ENCODE measurements at places on chromosomes 2 and 18.
A peak's percentile ranks its signal among the peaks of the same experiment; 100 is the strongest.

GRCh38 chr18:995629-996028 is 91.0 kb downstream of the ADCYAP1 start:
- no peak for DNase-seq

DNA sequence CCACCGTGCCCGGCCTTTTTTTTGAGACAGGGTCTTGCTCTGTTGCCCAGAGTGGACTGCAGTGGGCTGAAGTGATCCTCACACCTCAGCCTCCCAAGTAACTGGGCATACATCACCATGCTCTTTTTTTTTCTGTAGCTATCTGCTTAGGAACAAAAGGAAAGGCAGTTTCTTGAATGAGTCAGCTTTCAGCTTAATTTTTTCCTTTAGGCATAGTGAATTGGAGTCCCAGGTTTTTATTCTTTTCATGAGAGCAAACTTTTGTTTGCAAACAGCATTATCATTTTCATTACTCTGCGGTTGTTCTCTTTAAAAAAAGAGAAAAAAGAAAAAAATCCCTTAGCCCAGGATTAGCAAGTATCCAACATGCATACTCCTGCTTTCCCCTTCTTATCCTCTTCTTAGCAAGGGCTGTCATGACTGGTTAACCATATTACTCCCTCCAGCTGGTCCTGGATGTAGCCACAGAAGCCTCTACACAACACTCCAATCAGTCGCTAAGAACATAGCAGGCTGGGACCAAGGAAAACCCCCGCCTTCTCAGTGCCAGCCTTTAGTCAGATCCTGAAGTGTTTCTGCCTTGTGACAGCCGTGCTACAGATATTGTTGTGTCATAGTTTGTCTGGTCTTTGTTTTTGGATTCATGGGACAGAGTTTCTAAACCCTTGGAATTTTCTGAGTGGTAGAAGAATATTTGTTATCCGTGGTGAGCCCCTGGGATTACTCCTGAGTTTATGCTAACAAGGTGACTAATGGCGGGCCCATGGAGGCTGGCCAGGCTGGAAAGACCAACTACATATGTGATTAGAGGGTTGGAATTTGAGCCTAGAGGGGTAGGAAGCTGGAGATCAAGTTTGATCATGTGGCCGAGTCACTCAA is 23.3 kb upstream of the ST3GAL5 start:
- no peak for DNase-seq

DNA sequence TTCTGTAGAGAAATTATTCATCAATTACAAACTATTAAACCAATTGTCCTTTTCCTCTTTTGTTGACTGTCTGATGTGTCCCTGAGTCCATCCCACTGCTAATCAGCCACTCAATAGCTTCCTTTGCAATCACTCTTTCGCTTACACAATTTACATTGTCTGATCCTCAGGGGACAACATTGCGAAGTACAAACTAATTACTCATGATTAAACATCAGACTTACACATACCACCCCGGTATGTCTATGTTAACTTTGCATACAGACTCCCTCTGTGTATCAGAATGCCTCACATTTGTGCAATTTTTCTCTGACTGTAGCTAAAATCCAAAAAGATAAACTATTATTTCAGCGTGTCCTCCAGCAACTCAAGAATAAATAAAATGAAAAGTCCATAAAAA is 264.4 kb upstream of the REV1 start:
- DNase-seq = no peak

DNA sequence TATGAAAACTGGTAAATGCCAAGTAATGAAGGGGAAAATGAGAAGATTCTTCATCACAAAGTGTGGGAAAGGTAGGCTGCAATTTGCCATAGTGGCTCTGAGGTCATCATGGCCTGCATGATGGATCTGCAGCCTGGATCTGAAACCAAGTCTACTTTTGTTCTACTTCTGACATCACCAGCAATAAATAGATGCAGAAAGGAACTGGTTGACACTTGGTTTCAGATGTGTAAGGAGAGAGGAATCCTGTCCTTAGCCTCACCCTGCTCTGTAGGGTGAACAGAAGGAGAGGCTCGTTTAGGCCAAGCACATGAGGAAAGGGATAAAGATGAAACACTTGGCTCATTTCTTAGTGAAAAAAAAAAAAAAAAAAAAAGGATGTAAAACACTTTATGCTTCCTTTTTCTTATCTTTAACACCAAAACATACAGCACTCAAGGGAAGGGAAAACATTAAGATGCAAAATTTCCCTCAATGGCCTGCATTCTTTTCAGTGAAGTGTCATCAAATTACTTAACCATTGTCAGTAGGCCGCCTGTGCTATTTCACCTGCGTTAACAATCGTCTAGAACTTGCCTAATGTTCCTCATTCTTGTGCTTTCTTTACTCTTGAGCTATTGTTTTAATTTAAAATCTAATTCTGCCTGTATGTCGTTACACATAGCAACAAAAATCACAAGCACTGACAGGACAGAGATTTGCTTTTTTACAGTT is 3.9 kb downstream of the NEB start:
- no peak for DNase-seq

- no peak for DNase-seq
Measured at GRCh38 chr18:34611904-34612303, 98.2 kb upstream of the DTNA start.

GRCh38 chr18:23585007-23585871 is 1.1 kb downstream of the NPC1 start:
- peak; percentile 13 for DNase-seq

DNA sequence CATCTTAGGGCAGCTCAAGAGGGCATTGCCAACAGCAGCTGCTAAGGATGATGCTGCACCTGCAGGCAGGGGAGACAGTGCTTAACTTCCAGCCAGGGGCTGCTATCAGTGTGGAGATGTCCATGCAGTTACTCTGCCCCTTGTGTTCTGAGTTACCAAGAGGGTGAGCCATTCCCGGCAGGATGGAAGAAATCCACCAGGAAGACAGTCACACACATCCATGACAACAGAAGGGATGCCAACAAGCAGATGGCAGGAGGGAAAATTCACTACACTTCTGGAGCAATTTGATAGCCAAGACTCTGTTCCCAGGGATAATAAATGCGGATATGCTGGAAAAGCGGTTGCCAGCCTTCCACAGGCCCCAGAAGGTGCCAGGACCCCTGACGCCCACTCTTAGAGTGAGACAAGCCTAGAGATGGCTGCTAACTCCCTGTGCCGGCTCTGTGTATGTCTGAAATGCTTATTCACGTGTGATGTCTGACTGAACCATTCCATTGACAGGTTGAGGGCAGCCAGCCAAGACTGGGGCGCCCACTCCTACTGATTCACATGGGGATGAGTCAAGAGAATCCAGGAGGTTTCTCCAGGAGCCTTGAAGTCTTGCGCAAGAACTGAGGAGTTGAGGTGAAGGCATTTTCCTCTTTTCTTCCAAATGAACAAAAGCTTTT is 24.5 kb downstream of the LOXHD1 start:
- no peak for DNase-seq

GRCh38 chr2:11540148-11540995 is 6.5 kb downstream of the GREB1 start:
- no peak for DNase-seq

DNA sequence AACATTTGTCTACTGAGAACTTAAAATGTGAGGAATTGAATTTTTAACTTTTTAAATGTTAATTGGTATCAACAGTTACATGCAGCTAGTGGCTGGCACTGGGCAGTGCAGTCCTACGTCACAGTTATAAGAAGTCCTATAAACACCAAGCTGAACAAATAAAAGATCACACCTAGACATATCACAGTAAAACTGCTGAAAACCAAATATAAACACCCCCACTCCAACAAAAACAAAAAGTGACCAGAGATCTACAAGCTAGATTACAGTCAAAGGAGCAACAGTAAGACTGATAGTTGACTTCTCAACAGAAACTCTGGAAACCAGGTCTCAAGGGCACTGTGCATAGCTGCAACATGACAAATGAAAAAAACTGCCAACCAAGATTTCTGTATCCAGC is 19.4 kb downstream of the TLK1 start:
- DNase-seq = no peak

DNA sequence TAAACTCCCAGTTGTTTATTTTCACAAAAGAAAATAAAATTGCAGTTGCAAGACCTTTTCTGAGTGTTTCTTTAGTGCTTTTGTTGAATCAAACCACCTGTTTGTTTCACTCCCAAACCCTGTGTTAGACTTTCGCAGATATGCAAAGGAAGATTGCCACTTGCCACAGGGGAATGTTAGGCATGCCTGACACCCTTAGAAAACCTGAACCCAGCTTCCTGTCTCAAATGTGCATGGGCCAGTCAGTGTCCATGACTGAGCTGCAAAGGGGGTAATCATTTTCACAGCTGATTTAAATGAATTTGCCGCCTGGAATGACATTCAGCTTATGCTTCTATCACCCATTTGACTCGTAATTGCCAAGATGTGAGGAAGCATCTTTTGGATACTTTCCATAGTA is 17.5 kb downstream of the TGOLN2 start:
- no peak for DNase-seq

DNA sequence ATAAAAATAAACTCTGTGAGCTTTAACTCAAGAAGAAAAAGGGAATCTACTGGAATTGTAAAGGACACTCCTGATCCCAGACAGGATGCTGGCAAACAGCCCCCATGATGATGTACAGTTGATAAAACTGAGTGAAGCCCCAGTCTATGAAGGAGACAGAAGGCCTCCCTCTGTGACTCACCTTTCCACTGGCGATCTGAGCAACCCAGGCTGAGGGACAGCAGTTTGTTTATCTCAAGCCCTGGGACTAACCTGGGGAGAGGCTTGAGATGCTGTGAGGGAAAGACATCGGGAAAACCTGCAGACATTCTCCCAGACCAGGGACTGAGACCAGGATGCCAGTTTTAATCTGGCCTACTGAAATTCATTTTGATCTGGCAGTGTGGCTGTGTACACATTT is 104.5 kb upstream of the CDH2 start:
- DNase-seq = no peak

- no peak for DNase-seq
Measured at GRCh38 chr18:74505776-74506175, 9.6 kb downstream of the CNDP2 start.

All from CD4-positive, alpha-beta T cell treated with Interleukin-17A for 4 hours (primary cell).